ENCODE measurements at places on chromosomes 11 and 22.

- no peak for DNase-seq
Observed at GRCh38 chr11:9765320-9766101, 101.6 kb downstream of the SWAP70 start.

DNA sequence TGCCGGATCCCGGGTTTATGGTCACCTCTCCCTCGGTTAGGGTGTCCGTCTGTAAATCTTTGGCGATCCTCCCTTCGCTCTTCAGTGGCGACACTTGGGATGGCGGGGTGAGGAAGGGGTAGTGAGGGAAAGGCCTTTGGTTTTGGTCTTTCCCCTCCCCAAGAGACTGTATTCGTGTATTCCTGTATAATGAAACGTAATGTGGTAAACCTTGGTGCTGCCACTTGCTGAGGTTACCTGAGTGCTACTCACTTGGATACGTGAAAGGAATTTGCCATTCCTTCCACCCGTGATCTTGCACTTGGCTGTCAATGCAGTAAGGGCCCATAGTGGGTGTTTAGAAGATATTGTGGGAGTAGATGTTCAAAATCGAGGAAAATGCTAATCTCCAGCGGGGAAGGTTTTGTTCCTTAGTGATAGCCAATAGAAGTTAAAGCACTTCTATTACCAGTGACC is 578 bp upstream of the NUP160 start:
- no peak for DNase-seq

DNA sequence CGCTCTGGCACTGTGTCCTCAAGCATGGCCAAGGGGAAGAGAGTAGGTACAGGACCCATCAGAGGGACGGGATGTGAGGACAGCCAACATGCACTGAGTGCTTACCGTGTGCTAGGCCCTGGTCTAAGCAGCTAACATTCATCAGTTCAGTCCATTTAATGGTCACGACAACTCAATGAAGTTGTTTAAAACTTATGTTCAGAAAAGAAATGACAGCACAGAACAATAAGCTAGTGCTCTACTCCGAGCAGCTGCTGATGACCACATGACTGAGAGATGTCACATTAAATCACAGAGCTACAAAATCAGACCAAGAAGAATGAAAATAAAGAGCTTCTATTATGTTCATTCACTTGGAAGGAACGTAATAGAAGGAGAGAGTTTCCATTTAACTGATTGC is 26.3 kb downstream of the PRDM10 start:
- no peak for DNase-seq

GRCh38 chr11:131838016-131838415 is 467.6 kb downstream of the NTM start:
- DNase-seq = no peak

DNA sequence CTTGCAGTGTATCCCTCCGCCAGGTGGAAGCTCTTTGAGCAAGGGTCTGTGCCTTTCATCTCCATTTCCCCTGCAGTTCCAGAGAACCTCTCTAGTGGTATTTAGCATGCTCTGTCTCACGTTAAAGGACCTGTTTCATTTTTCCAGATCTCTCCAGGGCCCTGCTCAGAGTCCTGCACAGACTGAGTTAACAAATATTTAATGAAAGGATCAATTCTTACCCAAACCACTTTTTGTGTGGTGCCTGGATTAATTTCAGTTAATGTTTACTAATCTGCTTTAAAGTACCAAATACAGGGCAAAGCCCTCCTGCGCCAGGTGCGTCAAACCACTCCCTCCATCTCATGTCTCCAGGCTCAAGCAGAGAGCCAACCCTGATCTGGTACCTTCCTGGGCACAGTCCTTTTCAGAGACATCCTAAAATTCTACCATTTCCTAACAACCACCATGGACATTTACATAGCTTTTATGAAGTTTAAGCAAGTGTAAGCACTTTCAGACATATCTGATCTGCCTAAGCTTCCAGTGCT is 18.7 kb upstream of the ACER3 start:
- no peak for DNase-seq

GRCh38 chr11:17259519-17259918 is 17.0 kb upstream of the NUCB2 start:
- no peak for DNase-seq

DNA sequence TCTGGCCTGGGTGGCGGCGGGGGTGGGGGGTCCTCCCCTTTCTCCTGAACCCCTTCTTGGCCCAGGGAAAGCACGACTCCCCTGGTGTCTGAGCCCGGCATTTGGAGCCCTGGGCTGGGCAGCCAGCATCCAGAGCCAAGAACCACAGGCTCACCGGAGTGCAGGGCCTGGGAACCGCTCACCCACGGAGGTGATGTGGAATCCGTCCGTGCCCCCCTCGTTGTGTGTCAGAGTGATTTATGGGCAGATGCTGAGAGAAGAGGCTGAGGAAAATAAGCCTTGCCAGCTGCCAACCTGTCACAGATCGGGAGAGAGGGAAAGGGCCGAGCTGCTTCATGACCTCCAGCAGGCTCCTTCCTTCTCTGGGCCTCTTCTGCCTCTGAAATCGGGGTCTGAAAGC is 33.7 kb downstream of the WNT11 start:
- DNase-seq = no peak

All from NCI-H1048 (cell line).